Lung (tissue), 17 donors: ENCODE measurements at places on chromosomes 5 and 9. TPM values are rescaled to one million over a fixed set of nuclear protein-coding genes. Genes with fewer than 3 reads are reported as not detected.

The GPX8 gene
- total RNA-seq: 30.8 TPM

The HRH2 gene
- 8.4 TPM for total RNA-seq

GRCh38 chr5:14495301-14495700 lies 86.3 kb upstream of the OTULINL start:
- DNase-seq: no peak

The NME5 gene
- total RNA-seq: 13.5 TPM

DNA sequence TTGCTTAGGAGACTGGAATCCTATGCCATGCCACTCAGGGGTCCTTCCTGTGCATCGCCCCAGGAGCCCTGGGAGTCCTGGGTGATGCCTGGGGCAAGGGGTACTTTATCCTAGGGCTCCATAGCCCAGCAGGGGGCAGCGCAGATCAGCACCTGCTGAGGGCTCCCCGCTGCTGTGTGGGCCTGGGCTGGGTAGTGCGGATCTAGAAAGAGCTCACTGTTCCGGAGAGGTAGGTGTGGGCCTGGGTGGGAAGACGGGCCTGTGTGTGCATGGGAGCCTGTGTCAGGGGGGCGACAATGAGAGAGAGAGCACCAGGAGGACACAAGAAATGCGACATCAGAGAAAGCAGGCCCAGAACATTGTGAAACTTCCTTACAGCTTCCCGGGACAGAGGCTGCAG lies 11.4 kb upstream of the DAB2IP start:
- DNase-seq: no peak

GRCh38 chr9:2140600-2141223 lies 125.6 kb downstream of the SMARCA2 start:
- DNase-seq: no peak

- DNase-seq: no peak
These were observed 33.1 kb downstream of the GRAMD2B start for GRCh38 chr5:126456217-126456820.

DNA sequence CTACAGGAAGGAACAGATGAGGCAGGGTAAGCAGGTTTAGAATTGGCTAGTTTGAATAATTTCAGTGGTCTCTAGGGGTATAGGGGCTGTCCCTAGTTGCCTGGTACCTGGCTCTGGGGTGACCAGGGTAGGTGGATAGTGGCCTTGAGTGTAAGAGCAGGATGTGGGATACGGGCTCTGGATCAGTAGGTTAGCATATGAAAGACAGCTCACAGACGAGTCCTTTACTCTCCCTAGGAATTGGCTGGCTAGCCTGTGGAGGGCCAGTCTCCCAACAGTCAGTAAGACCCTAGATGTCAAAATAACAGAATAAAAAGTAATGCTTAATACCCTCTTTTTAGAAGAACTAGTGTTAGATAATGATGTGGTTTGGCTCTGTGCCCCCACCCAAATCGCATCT lies 16.6 kb upstream of the C9orf152 start:
- no peak for DNase-seq

GRCh38 chr5:167624053-167624452 lies 667.4 kb upstream of the WWC1 start:
- no peak for DNase-seq

DNA sequence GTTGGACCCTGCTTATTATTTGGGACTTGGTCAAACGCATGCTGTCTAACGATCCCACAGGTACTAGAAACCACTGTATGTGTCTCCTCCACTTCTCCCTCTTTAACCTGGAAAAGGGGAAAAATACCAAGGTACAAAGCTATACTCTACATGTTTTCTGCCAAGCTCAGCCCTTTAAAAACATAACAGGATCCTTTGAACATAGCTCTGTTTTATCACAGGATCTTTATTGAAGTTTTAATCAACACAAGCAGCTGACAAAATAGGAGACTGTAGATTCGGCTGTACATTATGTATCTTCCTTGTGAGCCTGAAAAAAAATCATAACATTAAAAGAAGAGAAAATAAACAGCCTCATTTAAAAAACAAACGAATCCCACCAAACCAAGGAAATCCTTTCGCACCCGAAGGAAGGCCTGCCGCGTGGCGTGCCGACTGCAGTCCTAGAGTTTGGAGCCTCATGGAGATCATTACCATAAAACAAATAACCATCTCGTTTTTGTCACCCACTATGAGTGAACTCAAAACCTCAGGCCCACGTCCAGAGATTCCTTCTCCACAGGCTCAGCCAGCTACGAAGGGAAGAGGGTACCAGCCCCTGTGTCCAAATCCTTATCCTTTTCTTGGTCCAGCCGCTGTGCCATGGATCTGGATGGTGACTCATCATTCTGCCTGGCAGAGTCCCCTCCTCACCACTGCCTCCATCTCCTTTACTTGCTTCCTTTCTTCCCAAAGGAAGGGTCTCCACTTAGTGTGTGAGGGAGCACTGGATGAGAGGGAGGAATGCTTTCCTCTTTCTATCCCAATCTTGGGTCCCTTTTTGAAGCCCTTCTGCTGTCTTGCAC lies 651.1 kb downstream of the CCDC171 start:
- no peak for DNase-seq

DNA sequence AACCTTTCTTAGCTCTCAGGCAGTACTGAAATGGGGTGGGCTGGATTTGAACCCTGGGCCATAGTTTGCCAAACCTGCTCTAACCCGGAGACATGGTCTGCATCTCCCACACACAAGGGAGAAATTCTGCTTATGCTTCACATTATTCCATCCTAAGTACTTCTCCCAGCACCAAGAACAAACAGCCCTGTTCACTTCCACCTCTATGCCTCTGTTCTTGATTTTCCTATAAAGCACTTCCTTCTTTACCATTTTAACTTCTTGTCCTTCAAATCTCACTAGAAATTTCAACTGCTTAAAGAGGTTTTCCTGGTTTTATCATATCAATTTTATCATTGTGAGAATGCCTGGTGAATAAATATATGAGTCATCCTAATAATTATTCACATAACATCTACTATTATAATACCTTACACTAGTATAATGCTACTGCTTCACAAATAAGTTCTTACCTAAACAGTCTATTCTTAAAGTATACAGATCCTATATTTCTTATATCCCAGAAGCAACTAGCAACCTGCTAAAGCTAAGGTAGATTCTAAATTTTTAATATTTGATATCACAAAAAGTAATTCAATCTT lies 12.7 kb downstream of the FEM1C start:
- no peak for DNase-seq

GRCh38 chr9:38372762-38373619 lies 19.5 kb upstream of the ALDH1B1 start:
- DNase-seq: peak; percentile 4

GRCh38 chr5:135481387-135481786 lies 29.2 kb upstream of the TIFAB start:
- DNase-seq: no peak

The LTC4S gene
- total RNA-seq: 4.0 TPM

GRCh38 chr5:95543017-95543705 lies 11.6 kb downstream of the SKIC3 start:
- no peak for DNase-seq

DNA sequence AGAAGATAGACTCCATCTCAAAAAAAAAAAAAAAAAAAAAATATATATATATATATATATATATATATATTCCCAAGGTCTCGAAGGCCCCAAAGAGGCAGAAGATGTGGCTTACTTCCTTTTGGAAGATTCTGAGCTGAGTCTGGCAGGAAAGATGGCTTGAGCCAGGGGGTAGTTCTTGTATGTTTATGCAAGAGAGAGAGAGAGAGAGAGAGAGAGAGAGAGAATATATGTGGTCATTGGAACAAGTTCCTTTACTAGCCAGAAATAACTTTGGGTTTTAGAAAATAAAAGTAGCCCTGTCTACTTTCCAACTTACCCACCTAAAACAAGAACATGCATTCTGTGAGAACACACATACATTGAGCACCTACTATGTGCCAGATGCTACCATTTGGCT lies 17.6 kb downstream of the NCS1 start:
- peak; percentile 76 for DNase-seq

The CCDC152 gene
- 0.98 TPM for total RNA-seq

DNA sequence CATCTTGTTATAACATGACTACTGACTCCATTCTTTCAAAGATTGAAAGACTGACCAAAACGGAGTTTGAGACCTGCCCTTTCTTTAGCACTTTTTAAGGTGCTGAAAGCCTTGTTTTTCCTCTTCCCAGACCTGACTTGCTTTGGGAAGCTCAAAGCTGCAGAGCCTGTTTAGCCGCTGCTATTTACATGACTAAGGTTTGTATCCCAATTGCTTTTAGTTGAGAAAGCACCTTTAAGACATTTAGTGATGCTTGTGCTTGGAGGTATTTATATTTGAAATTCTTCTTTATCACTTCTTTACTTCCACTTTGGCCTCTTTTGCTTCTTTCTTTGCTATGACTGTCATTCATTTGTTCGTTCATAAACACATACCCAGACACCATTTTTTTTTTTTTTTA lies 182.6 kb upstream of the ELL2 start:
- DNase-seq: no peak

DNA sequence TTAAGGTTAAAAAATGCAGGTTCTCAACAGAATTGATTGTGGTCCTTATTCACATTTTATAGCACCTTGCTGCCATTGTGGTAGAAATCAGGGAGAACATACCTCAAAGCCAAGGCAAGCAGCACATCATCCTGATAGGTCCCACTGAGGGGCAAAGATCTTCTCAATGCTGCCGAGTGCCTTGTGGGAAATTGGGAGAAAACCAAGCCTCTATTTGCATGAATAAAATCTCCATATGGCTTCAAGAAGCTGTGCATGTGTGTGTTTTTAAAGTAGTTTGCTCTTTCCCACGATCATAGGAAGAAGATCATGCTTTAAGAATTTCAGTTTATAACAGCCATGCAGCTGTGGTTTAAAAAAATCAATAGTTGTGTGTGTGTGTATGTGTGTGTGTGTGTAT lies 216.9 kb upstream of the FBXL7 start:
- peak; percentile 38 for DNase-seq

The SELENOP gene
- total RNA-seq: 756 TPM

The IER5L gene
- 24.7 TPM for total RNA-seq

DNA sequence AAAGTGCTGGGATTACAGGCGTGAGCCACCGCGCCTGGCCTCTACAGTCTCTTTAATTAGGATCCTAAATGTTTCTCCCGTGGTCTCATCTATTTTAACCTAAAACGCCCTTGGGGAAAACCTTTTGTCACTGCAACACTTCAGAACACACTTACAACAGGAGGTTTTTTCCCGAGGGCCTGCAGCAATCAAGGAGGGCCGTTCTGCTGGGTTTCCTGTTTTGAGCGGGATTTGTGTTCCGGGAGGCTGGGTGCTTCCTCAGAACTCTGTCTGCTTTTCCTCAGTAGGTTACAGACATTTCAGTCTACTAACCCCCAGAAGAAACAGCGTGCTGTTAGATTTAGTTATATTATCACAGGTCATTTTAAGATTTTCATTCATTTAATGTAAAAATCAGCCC lies 65.4 kb upstream of the IRX4 start:
- no peak for DNase-seq

The KLHL3 gene
- total RNA-seq: 14.2 TPM

The DBH gene
- 0.06 TPM for total RNA-seq
